RCC 7860 (cell line): ENCODE measurements at places on chromosomes 13 and 19.

DNA sequence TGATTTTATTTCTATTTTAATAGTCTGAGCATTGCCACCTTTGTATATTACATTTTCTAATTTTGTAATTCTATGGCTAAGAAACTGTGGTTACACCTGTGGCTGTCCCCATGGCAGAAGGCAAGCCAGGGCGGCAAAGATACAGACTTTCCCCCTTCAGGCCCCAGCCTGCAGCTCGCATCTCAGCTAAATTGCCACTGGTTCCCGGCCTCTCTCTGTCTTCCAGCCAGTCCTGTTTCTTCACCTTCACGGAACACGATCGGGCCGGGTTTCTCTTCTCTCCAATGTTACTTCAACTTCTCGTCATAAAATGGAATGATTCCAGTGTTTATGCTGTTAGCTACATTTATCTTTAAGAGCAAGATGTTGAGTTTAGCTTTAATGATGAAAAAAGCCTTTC lies 124.5 kb upstream of the ZNF507 start:
- DNase-seq, result no peak

GRCh38 chr13:68810660-68811059 lies 1297.0 kb upstream of the ATXN8OS start:
- no peak for DNase-seq

DNA sequence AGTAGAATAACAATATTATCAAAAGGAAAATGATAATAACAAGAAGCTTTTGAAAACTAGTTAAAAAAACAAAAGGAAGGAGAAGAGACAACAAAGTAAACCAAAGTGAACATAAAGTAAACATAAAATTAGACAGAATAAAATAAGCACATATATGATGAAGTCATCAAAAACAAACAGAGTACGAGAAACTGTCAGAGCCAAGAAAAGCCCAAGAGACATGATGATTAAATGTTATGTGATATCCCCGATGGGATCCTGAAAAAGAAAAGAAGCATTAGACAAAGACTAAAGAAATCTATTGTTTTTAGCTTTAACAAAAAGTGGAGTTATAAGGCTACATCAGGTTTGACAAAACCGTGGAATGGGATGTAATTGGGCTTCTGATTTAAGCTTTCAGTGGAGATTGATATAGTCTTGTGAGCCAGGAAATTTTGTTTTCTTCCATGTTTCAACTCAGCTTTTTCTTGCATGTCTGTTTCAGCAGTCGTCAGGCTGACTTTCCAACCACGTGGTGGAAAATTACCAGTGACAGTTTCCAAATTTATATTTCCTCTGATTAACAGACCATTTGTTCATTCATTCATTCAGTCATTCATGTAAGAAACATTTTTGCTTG lies 64.9 kb downstream of the KL start:
- DNase-seq, result no peak

DNA sequence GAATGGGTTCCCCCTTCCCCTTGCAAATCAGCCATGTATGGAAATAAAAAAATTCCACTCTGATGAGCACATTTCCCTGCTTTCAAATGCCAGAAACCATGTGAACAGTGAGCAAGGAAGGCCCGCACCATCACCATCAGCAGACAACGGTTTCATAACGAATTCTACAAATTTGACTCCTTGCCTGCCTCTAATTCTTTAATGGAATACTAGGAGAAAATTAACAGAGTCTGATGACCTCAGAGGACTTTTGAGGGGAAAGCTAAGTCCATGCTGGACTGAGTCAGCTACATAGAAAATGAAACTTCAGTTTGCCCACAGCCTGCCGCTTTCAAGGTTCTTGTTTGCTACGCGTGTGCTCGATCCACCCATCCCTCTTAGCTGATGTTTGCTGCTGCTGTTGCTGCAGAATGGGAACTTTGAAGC lies 46.7 kb upstream of the KL start:
- peak; percentile 91 for DNase-seq

DNA sequence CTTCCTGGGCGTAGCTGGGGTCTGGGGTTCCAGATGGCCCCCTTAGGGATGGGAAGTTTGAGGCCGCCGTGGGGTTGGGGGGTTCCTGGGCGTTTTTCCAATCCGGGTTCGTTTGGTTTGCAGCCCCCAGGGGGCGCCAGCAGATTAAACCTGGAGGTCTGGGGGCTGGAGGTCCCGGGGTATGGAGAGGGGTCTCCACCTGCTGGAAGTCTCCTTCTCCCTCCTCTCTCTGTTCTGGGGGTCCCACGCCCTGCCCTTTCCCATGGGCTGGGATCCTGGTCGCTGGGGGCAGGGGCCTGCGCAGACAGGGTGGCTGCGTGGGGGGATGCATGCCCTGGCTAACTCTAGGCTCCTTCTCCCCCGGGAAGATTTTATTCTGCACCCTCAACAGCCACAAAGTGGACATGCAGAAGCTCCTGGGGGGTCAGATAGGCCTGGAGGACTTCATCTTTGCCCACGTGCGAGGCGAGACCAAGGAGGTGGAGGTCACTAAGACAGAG lies 899 bp downstream of the GIPC3 start:
- DNase-seq, result no peak

- no peak for DNase-seq
Measured at GRCh38 chr13:48244159-48244558, 11.2 kb downstream of the ITM2B start.

DNA sequence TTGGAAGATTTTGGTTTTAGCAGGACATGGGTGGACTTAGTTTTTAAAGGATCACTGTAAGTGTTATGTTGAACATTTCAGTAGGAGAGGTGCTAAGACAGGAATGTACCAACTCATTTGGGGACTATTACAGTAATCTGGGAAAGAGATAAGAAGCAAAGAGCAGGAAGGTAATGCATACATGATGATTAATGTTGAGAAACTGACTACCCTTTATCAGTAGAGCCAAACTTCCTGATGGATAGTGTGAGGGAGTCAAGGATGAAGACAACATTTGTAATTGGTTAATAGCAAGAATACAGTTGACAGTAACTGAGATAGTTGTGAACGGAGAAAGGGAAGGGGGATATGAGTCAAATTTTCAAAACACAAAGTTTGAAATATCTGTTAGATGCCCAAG lies 421.9 kb upstream of the PRR20A start:
- no peak for DNase-seq

DNA sequence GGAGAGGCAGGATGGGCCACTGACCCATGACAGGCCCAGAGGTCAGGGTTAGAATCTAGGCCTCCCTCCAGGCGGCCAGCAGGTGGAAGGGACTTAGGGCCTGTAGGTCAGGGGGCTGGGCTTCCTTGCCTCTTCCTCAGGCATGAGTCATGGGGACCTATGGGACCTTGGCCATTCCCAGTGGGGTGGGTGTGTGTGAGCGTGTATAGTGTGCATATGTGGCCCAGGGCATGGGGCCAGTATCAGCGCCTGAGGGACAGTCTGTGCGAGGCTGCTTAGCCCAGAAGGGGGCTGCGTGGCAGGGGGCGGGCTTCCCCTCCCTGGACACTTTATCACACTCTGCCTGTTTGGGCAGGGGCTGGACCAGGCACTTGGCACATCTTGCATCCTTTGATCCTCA lies 13.3 kb downstream of the KCTD15 start:
- no peak for DNase-seq

DNA sequence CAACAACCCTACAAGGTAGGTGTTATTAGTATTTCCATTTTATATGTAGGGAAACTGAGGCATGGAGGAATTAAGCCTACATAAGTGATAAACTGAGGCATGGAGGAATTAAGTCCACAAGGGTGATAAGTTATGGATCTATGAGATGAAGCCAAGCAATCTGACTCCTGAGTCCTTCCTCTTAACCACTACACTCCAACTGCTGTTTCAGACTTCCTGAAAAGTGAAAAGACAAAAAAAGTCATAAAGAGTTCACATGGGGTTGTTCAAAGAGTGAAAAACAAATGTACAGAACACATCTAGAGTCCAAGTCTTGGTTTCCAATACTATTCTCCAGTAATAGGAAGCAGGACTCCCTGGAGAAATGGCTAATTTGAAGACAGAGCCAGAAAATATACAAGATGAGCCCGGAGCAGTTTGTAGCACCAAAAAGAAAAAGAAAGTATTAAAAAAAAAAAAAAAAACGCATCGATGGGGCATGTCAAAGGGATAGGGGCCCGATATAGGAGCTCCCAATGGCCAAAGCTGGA lies 12.1 kb downstream of the CRYL1 start:
- no peak for DNase-seq

DNA sequence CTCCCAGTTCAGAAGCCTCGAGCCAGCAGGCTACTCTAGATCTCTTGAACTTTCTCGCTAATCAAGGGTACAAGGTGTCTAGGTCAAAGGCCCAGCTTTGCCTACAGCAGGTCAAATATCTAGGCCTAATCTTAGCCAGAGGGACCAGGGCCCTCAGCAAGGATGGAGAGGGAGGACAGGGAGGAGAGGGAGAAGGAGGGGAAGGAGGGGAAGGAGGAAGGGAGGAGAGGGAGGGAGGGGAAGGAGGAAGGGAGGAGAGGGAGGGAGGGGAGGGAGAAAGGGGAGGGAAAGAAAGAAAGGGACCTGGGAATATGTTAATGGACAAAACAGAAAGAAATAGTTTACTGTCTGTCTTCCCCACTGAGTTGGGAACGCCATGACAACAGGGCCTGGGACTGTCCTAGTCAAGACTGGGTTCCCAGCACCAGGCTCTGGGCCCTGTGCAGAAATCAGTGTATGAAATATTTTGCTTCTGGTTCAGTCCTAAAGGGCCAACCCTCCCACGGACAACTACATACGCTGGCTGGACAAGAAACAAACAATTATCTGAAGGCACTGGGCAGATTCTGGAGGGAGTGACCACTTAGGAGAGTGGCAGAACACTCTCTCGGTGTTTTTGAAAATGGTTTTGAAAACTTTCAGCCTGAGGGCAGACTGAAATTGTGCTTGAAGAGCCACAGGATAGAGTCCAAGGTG lies 4.6 kb downstream of the ECH1 start:
- no peak for DNase-seq

- no peak for DNase-seq
Measured at GRCh38 chr13:31846961-31847752, 107.8 kb downstream of the RXFP2 start.

DNA sequence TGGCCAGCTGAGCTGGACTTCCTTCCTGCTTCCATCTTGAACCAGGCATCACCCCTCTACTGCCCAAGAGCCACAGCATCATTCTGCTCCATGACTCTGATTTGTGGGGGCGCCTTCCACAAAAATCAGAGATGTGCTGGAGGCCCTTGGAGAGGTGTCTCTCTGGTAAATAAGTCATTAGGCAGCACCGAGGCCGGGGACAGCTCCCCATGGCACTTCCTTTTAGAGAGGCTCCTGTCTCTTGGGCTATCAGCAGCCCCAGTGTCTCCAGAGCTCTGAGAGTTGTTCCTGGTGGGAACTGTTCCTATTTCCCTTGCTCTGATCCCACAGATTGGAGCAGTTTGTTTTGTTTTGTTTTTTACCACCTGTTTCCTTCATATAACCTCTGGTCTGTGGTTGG lies 19.9 kb downstream of the NWD1 start:
- no peak for DNase-seq

- no peak for DNase-seq
Measured at GRCh38 chr13:65063753-65064152, 2166.4 kb downstream of the PCDH9 start.

- peak; percentile 5 for DNase-seq
Measured at GRCh38 chr19:30253581-30253996, 118.6 kb upstream of the ZNF536 start.

DNA sequence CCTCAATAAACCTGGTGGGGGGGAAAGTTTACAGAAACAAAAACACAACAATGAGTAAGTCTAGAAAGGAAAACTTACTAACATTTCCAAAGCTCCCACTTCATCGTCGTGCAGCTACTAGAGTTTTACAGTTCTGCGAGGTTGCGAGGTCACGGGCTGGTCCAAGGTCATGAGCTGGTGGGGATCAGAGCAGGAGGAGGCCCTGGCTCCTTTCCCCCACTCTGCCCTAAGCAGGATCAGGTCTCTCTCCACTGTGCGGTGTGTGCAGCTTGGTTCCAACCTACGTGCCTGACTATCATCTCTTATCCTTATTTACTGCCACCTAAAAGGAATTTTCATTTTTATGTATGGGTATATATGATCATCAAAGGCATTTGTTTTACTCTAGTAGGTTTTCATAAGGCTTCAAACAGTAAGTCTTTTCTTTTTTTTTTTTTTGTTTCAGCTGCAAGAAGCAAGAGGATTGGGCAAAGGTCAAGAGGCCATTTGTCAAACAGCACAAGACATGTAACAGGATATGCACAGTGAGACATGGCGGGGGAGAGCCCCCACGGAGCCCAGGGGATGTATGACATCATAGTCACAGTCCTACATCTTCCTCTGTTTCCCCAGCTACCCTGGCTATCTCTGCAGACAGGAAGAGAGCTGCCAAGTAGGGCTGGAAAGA lies 76.6 kb upstream of the POMP start:
- peak; percentile 23 for DNase-seq

GRCh38 chr13:27919659-27919933 lies 204 bp upstream of the PDX1 start:
- no peak for DNase-seq

- DNase-seq, result peak; percentile 17
Measured at GRCh38 chr13:80235166-80235966, 105.6 kb downstream of the SPRY2 start.

DNA sequence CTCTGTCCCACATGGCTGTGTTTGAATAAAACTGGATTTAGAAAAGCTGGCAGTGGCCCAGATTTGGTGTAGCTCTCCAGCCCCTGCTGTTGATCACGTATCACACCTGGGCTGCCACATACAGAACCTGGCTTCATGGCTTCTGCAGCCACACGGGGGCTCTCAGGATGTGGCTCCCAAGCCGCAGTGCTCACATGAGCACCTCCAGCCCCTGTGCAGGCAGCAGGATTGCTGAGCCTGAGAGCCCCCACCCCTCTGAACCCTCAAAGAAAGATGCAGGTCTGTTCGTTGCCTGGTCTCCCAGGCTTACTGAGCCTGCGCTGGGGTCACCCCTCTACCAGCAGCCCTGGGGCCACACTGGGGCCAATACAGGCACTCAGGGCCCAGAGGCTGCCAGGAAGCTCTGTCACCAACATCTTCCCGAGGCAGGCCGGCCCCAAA lies 2.7 kb downstream of the PLEKHF1 start:
- no peak for DNase-seq

DNA sequence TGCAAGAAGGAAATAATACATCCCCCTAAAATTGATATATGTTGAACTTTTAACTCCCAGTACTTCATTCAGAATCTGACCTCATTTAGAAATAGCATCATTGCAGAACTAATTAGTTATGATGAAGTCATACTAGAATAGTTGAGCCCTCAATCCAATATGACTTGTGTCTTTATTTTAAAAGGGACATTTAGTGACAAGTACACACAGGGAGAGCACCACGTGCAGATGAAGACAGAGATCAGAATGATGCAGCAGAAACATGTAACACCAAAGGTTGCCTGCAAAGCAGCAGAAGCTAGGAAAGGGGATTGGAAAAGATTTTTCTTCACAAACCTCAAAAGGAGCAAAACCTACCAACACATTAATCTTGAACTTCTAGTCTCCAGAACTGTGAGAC lies 2602.5 kb downstream of the PCDH9 start:
- no peak for DNase-seq

GRCh38 chr13:73681779-73682178 lies 452.4 kb downstream of the KLF12 start:
- no peak for DNase-seq

GRCh38 chr19:47506459-47506858 lies 8.4 kb downstream of the NAPA start:
- DNase-seq, result no peak
